ENCODE measurements at places on chromosomes 13 and 19.
A peak's percentile ranks its signal among the peaks of the same experiment; 100 is the strongest.

DNA sequence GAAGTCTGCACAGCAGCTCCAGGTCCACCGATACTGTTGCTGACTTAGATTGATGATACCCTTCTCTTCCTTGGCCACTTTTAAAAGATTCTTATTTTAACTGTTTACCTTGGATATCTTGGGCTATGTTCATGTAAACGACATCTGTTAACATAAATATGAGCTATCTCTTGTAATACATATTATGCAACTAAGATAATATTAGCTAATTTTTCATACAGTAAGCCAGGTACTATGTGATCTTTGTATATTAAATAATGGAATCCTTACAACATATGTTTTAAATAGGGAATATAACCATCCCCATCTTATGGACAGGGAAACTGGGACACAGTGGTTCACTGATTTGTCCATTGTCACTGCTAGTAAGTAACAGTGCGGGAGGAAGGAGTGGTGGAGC lies 37.9 kb downstream of the TNFRSF19 start:
- no peak for DNase-seq

DNA sequence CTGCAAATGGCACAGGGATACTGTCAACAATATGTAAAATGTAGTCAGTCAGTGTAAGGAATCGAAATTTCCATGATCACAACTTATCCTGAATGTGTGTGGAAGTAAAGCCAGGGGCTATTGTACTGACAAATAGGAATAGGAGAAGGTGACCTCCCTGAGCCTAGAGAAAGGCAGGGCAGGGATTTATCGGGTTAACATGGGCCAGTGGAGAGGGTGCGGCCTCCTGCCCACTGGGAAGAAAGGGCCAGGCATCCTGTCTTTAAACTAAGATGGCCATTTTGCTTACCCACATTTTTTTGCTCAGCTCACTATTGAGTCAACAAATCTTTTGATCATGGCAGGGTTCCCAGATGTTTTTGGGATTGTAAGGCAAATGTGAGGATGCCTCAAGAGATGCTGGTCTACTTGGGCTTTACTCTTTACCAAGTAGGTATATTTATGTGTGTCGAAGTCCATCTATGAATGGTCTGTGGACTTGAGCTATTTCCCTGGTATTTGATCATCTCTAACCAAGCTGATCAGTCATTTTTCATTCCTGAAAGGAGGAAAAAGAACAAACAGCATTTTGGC lies 116.6 kb upstream of the RNF113B start:
- peak; percentile 20 for DNase-seq

DNA sequence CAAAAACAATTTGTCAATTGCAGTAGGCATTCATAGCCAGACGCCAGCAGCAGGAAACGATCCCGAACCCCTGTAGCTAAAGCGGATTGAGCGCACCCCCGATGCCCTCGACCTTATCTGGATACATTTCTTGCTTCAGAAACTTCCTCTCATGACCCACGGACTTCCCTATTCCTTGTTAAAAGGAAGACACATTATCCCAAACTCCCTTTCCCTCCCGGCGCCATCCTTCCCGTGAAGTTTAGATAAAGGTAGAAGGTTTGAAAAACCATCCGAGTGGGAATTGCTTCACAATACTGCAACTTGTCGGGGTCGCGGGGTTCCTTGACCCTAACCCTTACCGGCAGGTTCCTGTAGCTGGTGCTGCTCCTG lies 977 bp downstream of the PCDH20 start:
- no peak for DNase-seq

GRCh38 chr13:113209759-113210421 lies 477 bp downstream of the CUL4A start:
- DNase-seq: peak; percentile 66

DNA sequence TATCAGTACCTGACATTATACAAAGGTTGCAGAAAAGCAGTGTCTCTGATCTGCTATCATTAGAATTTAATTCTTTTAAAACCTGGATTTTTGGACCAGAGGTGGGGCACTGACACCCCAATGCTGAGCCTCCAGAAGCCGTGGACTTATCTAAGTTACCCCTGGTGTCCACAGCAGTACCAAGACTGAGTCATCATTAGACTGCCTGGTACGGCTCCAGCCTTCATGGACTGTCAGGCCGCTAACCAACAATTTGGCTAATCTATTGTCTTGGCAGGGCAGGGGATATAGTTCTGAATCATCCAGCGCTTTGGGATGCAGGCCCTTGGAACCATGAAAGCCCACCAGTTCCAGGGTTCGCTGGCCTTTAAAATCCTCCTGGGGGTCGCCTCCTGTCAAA lies 78.3 kb downstream of the TSHZ3 start:
- DNase-seq: no peak
